Islet precursor cell (in vitro differentiated cells): ENCODE measurements at places on chromosomes 4 and X.
A peak's percentile ranks its signal among the peaks of the same experiment; 100 is the strongest.

DNA sequence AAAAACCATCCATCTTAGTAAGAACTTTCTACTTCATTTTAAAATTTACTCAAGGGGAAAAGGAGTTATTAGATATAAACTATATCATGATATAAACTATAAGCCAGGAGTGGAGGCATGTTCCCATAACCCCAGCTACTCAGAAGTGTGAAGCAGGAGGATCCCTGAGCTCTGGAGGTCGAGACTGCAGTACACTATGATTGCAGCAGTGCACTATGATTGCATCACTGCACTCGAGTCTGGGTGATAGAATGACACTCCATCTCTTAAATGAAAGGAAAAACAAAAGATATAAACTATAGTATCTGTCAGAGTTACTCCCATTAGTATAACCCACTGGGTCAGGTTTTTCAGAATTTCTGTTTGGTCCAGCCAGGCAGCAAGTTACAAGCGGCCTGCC lies 47.6 kb downstream of the RPS3A start:
- no peak for DNase-seq

DNA sequence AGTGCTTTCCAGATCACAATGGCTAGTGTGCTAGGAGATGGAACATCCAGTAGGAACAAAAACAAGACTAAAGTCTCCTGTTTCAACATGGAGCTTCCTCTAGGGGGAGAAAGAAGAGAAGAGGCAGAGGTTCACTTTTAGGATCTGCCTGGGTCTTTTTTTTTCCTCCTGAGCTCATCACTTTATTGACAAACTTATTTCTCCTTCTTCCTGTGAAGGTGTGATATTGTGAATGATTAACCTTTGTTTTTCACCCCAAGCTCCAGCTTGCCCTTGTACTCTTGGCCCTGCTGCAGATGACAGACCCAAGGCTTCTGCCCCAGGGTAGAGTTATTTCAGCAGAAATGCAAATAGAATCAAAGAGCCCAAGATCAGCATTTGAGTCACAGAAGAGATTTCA lies 13.5 kb downstream of the PAGE4 start:
- no peak for DNase-seq

DNA sequence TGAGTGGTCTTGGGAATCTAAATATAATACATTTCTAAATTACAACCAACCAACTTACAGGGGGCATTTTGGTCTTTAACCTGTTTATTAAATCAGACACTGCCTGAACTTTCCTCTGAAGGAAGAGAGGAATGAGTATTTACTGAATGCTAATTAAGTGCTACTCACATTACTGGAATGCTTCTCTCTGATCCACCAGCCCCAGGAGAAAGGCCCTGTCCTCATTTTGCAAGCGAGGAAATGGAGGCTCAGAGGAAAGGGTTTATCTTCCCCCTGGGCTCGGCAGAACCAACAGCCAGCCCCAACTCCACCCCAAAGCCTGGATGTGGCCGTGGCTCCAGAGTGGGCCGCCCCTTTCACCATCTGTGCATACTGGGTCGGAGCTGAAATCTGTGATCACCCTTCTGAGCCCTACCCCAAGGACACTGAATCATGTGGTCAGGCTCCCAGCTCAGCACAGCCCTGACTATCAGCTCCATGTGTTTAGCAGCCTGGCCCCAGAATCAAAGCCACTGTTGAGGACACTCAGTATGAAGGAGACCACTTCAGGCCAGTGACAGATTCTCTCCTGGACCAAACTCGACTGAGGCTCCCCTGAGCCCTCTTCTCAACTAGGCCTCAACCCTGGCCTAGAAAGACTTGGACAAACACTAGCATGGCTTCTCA lies 56.7 kb upstream of the ENPP6 start:
- DNase-seq: peak; percentile 67

GRCh38 chr4:1404573-1405253 lies 1.5 kb downstream of the NKX1-1 start:
- peak; percentile 50 for DNase-seq

DNA sequence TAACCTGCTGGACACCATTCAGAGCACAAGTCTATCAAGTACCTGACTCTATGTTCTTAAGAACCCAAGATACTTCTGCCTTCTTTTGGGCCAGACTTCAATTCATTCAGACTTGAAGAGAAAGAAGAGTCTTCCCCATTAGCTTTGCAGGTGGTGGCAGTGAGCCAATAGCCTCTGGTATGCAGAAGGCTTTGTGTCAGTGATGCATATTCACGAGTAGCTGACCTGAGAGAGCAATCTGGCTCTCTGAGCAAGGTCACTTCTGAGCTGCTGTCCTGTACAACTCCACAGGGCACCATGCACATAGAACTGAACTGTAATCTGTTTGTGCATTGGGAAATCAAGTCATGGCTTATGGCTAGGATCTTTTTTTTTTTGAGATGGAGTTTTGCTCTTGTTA lies 39.9 kb upstream of the SPINK2 start:
- DNase-seq: no peak

DNA sequence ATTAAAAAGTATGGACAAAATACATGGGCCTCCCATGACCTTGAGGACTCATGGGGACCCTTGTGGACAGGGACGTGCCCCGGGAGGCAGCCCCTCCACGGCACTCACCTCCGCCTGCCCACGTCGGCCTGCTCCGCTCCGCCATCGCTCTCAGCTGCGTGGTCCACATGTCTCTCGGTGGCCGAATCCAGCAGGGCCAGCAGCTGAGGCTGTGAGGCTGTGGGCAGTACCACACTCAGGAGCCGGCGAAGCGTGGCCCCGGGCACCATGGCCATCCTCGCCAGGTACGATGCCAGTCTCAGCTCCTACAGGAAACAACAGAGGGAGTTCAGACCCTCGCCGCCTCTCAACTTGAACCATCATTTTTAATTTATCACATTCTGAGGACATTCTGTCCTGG lies 140.0 kb downstream of the EVC2 start:
- DNase-seq: no peak

DNA sequence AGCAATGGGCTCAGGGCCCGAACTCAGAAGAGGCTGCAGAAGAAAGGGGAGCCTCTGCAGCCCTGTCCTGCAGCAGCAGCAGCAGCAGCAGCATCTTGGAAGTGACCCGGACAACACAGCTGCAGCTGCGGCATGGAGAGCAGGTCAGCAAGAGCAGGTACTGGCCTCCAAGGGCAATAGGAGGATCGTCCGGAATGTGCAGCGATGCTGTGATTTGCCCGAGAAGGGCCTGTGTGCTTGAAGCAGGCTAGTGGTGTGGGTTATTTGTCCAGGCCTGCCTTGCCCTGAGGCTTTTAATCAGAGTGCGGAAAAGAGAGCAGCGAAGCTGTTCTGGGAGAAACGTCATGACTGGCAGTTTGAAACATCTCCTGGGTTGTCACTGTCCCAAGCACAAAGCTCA lies 126.0 kb downstream of the F11 start:
- DNase-seq: peak; percentile 56

- DNase-seq: no peak
Measured at GRCh38 chrX:9339603-9340491, 125.0 kb upstream of the TBL1X start.

DNA sequence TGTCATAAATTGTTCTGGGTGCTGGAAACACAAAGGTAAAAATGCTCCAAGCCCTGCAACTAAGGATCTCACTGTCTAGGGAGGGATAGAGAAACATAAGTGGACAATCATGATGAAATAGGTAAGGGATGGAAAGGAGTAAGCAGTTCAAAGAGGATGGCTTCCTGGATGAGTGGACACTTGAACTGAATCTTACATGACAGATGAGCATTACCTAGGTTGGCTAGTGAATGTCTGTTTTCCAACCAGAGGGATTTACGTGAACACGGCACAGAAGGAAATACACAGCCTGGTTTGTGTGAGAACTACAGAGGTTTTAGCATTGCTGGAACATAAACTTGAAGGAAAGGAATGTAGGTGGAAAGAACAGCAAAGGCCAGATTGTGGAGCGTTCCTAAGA lies 150.2 kb upstream of the GALNT7 start:
- no peak for DNase-seq

GRCh38 chr4:105710012-105710600 lies 1.5 kb downstream of the GSTCD start:
- no peak for DNase-seq

- DNase-seq: peak; percentile 35
Measured at GRCh38 chr4:7399440-7400234, 35.1 kb downstream of the PSAPL1 start.

DNA sequence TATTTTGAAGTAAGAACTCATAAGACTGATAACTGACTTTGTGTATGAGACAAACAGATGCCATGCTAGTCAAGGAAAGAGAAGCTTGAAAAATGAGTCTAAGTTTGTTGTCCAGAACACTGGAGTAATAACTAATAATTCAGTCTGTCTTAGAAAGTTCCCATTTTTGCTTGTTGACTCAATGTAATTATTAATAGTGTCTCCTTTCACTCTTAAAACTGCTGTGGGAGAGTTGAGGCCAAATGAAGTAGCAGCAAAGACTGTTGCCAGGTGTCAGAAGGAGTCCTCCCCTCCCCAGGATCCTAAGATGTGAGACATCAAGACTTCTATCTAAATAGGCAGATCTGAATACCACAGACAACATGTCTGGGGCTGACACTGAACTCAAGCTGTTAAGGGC lies 20.8 kb upstream of the FAM13A start:
- no peak for DNase-seq

DNA sequence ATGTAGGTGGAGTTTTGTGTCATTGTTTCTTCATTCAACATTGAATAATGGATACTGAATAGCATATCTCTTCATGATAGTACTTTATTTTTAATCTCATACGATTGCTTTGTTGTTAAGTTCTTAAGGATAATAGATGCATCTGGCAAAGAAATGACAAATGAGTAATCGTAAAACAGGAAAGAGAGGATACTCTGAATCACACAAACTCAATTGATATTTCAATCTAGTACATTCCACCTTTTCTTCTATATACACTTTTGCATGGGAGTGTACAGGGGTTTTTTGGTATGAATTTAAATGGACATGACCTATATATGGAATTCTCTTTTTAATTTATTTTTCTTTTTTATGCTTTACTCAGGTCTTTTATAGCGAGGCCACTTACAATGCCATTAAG lies 186.9 kb upstream of the STK26 start:
- DNase-seq: no peak

DNA sequence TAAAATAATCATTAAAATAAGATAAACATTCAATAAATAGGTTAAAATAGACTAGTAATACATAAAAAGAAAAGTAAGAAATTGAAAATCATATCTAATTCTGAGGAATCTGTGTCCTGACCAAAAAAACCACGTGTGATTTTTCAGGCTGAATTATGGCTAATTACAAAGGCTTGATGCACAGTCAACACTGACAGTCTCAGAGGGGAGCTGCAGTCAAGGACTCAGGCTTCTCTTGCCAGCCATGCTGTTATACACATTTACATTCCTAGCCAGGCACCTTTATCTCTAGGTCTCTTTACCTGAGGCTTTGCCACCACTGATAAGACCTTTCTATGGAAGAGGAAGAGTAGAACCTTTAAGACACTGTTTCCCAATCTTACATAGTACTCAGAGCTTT lies 1737.7 kb upstream of the PCDH10 start:
- DNase-seq: no peak

DNA sequence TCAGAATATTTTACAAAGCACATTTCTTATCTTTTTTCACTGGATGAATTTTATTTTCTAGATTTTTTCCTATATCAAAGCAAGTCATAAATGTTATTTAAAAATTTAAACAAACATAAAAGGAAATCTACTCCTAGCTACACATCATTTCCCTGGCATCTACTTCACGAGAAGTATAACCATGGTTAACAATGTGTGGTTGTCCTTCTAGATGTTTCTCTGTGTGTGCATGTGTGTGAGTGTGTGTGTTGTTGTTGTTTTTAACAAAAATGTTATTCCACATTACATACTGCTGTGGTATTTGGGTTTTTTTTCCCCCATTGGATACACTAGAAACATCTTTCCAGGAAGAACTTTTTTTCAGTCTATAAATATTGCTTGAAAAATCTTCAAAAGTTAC lies 103.1 kb downstream of the CHIC2 start:
- no peak for DNase-seq

DNA sequence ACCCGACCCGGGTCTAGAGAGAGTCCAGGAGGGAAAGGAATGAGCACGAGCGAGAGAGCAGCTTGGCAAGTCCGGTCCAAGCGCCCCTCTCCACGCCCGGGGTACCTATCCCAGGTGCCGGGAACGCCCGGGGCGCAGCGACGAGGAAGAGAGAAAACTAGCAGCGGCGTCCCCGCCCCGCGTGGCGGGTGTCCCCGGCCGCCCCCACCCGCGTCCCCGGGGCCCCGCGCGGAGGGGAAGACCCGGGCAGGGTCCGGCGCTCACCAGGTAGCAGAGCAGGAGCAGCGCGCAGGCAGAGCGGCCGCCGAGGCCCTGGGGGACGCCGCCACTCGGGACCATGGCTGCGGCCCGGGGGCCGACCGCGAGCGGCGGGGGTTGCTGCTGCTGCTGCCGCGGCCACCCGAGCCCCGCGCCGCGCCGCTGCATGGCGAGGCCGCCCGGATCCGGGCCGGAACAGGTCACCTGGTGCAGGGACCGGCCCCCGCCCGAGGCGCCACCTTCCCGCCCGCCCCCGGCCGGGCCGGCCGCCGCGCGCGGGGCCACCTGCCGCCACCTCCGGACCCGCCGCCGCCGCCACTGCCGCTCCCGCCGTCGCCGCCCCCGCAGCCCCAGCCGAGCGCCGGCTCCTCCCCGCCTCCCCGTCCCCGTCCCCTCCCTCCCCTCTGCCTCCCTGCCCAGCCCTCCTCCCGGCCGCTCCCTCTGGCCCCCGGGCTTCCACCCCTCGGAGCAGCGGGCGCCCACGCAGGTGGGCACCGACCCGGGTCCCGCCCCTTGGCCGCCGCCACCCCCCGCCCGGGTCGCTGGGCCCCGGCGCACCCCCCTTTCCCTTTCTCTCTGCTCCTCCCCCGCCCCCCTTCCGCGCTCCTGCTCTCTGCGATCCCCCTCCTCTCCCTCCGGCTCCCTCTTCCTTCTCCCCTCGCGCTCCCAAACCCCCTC lies at the start of gene SEL1L3:
SEL1L3 (minus strand) TSS at position 578 of the 936 bp plus-strand sequence; CDS start at position 426, 152 bp downstream.
- DNase-seq: peak; percentile 79

DNA sequence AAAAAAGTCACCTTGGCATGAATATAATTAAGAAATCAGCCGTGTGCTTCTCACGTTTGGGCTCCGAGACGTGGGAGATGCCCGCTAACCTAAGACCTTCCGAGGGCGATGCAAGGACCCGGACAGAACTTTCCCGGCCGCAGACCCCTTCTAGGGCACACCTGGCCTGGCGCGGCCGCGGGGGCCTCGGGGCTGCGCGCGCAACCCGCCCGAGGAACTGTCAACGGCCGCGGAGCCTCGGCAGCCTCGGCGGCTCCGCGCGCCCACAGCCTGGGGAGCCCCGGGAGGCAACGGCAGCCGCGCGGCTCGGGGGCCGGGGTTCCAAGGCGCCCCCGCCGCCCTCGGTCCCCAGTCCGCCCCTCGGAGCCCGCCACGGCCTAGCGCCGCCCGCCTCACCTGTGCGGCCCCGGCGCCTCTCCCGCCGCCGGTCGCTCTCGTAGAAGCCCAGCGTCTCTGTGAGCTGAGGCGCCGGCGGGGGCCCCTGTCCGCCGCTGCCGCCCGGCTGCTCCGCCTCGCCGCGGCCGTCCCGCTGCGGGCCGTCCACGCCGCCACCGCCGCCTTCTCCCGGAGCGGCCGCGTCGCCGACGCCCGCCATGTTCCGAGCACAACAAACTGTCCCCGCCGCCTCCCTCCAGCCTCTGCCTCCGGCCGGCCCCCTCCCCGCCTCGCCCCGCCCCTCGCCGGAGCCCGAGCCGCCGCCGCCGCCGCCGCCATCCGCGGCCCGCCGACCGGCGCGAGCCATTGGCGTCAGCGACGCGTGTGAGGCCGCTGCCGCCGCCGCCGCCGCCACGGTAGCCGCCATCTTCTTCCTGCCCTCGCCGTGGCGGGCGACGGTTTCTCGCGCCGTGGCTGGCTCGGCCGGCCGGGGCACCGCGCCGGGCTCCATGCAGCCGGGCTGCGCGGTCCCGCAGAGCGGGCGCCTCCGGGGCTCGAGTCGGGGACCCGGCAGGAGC lies at the start of gene TAPT1:
TAPT1 (minus strand) TSS at position 609 of the 953 bp plus-strand sequence; CDS start at position 595, 14 bp downstream.
- peak; percentile 85 for DNase-seq
